CD8-positive, alpha-beta T cell (primary cell): ENCODE measurements at places on chromosomes 5 and 9.
A peak's percentile ranks its signal among the peaks of the same experiment; 100 is the strongest.

DNA sequence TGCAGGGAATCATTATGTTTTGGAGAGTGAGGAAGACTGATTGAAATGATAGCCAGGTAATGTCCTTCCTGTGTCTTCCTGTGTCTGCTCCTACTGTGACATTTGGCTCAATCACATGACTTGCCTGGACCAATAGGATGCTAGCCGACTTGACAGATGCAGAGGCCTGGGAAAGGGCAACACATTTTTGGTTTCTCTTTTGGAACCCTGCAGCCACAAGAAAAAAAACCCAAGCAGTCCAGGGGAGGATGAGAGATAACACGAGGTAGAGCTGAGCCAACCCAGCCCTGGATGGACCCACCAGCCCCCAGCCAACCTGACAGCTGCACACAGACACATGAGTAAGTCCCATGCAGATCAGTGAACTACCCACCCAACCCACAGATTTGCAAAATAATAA, 256.1 kb upstream of the SMARCA2 start:
- DNase-seq, result no peak

DNA sequence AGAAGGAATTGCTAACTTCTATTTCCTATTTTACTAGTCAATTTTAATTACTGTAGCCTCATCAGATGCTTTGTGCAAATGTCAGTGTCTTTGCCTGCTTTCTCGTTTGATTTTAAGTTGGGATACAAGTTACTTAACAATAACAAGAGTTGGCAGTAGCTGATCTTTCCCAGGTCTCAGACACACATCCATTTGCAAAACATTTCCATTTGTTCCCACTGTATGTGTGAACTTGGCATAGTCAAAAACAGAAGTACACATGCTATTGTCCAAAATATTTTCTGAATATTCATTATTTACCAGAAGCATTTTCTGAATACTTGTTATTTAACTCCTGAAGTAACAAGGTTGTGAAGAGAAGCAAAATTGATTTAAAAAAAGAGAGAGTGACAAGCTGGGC, 35.0 kb upstream of the NAA35 start:
- no peak for DNase-seq

- no peak for DNase-seq
Observed at GRCh38 chr9:136187197-136187596, 17.7 kb downstream of the LHX3 start.

DNA sequence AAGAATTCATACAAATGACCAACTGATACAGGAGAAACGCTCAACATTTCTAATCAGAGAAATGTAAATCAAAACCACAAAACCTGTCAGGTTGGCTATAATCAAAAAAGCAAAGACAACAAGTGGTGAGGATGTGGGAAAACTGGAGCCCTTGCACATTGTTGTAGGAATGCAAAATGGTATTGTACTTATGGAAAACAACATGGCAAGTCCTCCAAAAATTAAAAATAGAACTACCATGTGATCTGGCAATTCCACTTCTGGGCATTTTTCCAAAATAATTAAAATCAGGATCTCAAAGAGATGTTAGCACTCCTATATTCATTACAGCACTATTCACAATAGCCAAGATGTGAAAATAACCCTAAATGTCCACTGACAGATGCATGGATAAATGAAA, 76.1 kb downstream of the FNIP1 start:
- DNase-seq, result no peak

- no peak for DNase-seq
Observed at GRCh38 chr5:169796731-169797130, 159.7 kb downstream of the DOCK2 start.

GRCh38 chr9:26437056-26437711, 455.4 kb downstream of the CAAP1 start:
- no peak for DNase-seq

GRCh38 chr5:118407958-118408357, 580.4 kb downstream of the DTWD2 start:
- DNase-seq, result no peak

DNA sequence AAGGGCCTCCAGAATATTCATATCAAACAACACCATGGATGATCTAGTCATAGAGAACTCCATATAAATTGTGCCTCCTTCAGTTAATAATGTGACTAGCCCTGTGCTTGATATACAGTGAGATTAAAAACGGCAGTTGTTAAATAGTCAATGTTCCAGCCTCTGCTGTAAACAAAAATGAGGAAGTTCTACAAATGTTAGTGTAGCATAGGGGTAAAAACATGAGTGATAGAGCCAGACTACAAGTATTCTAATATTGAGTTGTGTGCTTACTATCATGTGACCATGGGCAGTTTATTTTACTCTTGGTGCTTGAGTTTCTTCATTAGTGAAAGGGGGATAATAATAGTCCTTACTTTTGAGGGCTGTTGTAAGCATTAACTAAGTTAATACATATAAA, 43.3 kb upstream of the SLCO6A1 start:
- DNase-seq, result no peak

GRCh38 chr9:89721176-89721700, 116.4 kb downstream of the GADD45G start:
- DNase-seq, result no peak

DNA sequence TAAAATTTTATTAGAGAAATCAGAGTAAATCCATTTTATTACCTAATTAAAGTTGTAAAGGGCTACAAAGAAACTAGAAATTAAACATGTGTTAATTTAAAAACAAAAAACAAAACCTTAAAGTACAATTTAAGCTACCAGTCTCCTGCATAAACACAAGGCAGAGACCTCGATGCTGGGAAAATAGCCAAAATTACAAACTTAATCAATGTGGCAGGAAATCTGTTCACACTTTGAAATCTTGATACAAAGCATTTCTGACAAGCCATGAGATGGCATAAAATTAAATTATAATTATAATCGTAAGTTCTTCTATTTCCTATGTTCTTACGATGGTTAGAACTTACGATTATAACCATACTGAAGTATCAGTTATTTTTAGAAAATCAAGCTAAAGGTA, 158.0 kb upstream of the FREM1 start:
- no peak for DNase-seq

- DNase-seq, result no peak
Observed at GRCh38 chr5:122091936-122092600, 14.0 kb upstream of the LOX start.

DNA sequence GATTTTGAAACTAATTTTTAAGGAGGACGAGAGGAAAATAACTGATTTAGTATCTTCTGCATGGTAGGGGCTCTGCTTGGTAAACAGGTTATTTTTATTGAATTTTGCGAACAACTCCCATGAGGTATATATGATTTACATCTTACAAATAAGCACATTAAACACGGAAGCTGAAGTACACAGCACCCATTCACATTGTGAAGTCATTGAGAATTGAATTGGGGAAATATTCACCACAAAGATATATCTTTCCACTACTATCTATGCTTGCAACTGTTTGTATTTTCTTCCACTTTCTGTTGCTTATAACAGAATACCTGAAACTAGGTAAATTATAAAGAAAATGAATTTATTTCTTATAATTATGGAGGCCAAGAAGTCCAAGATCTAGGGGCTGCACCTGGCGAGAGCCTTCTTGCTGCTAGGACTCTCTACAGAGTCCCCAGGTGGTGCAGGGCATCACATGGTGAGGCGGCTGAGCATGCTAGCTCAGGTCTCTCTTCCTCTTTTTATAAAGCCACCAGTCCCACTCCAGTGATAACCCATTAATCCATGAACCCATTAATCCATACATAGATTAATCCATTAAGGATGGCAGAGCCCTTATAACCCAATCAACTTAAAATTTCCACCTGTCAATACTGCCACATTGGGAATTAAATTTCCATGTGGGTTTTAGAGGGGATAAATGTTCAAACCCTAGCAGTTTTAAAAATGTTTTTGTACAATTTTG, 79.0 kb upstream of the ZNF608 start:
- peak; percentile 4 for DNase-seq

- no peak for DNase-seq
Observed at GRCh38 chr9:94867842-94868312, 141.4 kb downstream of the AOPEP start.

- no peak for DNase-seq
Observed at GRCh38 chr9:81822967-81823366, 105.3 kb upstream of the SPATA31D4 start.

DNA sequence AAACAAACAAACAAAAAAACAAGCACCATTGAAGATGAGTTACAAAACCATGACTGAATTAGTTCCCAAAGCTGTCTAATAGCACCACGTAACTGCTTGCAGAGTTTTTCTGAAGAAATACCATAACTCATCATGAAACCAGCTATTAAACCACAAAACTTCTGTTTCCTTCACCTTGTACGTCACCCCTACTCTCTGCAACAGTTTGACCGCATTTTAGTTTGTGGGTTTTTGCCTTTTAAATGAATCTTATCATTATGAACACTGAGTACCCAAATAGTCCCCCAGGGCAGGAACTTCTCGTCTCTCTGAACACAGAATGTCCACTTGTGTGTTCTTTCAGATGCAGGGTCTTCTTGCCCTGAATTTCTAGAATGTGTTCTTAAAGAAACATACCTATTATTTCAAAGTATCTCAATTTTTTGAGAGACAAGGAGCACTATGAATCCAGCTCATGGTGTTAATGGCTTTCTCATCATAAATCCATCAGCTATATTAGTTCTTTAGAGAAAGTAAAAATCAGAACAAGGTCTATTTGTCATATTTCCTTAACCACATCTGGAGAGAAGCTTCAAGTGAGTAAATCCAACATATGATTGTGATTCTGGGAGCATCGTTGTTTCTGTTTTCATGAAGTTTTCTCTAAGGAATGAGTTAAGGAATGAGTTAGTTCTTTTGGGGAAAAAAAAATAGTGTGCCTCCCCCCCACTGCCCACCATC, 210.6 kb downstream of the AUH start:
- DNase-seq, result peak; percentile 92

DNA sequence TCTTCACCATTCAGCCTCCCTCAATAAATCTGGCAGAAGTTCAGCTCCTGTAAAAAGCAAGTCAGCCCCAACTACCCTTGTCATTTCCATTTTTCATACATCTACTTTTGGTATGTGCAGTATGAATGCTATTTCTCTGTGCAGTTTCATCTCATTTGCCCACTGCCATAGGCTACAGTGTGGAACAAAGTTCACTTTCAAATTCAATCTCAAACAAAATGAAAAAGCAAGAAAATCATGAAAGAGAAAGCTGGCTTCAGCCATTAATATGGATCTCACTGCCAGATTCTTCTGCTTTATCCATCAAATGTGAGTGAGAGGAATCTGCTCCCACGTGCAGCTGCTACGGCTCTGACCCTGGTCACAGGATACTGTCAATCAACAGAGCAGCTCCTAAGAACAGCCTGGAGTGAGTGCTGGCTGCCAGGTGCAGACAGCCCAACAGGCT, 494.2 kb downstream of the ZNF608 start:
- DNase-seq, result no peak

- no peak for DNase-seq
Observed at GRCh38 chr9:34555936-34556525, 33.2 kb upstream of the ENHO start.

DNA sequence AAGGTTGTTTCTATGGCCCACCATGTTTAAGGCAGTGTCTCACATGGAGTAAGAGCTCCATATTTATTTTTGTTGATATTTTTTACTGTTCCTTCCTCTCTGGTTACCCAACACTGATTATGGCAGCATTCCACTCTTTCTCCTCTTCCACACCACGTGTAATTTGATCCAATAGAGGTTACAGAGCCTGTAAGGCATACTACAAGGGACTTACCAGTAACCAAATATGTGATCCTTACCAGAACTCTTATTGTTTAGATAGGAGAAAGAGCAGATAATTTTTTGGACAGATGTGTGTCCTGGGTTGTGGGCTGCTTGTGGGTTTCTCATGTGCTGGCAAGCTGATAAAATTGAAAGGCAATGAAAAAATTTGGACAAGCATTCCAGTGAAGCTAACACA, 261.3 kb downstream of the TMEM167A start:
- no peak for DNase-seq

- DNase-seq, result no peak
Observed at GRCh38 chr5:36535378-36535777, 71.0 kb upstream of the SLC1A3 start.

- no peak for DNase-seq
Observed at GRCh38 chr9:133057553-133057952, 4.2 kb upstream of the CEL start.

GRCh38 chr5:579211-579610, 32.9 kb upstream of the CEP72 start:
- DNase-seq, result no peak

DNA sequence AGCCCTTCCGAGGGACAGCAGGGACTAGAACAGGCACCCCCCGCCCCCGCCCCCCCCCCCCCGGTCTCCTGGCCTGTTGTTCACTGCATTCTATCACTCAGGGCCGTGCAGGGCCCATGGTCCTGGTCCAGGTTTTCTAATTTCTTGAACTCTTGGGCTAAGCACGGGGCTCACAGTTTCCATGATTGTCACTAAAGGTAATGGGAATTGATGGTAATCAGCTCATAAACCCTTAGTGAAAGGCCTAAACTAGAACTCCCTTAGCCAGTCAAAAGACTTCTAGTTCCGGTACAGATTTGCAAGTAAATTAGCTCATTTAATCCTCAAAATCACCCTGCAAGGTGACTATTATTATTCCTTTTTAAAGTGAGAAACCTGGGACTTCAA, 14.7 kb upstream of the PWWP2A start:
- no peak for DNase-seq

- DNase-seq, result no peak
Observed at GRCh38 chr5:148511810-148512347, 128.1 kb downstream of the FBXO38 start.

DNA sequence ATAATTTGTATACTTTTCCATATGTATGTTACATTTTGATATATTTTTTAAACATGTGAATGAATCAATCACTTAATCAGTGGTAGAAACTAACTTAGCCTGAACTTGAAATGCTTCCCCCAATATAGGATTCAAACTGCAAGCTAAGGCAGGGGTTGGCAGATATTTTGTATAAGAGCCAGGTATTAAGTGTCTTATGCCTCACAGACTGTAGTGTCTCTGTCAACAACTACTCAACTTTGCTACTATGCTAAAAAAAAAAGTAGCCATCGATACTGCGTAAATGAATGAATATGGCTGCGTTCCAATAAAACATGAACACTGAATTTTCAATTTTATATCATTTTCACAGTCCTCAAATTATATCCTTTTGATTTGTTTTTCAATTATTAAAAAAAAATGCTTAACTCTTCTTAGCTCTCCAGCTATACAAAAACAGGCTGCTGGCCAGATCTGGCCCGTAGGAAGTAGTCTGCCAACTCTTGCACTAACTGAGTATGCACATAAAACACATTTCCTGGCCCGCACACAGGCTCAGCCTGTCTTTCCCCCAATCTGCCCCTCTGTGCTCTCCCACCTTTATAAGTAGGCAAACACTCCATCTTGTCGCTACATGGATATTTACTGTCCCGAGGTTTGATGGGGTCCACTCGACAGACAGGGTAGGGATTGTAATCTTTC, 91.8 kb downstream of the SAXO1 start:
- no peak for DNase-seq

- no peak for DNase-seq
Observed at GRCh38 chr9:131992906-131993657, 86.6 kb downstream of the MED27 start.

- peak; percentile 77 for DNase-seq
Observed at GRCh38 chr5:73451224-73452130, 2.9 kb upstream of the FOXD1 start.

GRCh38 chr5:59079622-59080620, 497.0 kb downstream of the RAB3C start:
- DNase-seq, result no peak

- DNase-seq, result no peak
Observed at GRCh38 chr5:92147266-92147665, 764.1 kb upstream of the ARRDC3 start.

GRCh38 chr9:132560616-132561202, 21.7 kb upstream of the BARHL1 start:
- no peak for DNase-seq
